NCI-H1105 treated with DMSO at 0.1 percent for 48 hours (cell line): ENCODE measurements at places on chromosomes 7 and 10.

- DNase-seq, result no peak
Measured at GRCh38 chr7:101237206-101238067, at the start of gene CLDN15. CLDN15 (minus strand) TSS chr7:101237802; CDS start chr7:101237581, 221 bp downstream.

DNA sequence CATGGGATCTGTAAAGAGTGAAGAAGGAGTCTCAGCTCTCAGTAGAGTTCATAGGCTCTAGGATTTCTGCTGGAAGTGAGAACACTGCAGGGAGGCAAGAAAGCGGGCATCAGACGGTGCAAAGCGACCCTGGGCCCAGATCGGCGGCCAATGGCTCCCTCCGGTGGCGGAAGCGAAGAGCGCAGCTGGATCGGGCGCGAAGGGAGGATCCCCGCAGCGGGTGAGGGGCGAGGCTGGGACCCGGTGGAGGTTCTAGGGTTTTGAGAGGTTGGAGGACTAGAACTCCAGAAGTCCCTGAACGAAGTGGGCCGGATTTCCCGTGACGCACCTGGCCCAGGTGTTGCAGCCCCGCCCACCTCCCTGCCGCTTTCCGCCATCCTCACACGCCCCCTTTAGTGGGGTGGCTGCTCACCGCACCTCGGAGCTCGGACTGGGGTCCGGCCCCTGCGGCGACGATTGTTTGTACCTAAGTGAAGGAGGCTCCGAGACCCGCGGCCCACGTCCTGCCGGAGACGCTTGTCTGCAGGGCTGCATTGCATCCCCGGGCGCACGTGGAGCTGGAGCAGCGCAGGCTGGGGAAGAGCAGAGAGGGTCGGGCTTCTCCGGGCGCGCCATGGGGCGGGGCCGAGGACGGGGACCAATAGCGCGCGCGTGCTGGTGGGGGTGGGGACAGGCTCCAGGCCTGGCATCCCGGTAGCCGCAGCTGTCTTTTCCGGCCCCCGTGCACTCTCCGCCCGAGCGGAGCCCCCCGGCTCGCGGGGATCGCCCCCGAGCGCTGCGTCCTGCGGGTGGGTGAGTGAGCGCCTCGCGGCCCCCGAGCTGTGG, at the start of gene SLC12A9:
TSS of gene SLC12A9 (plus strand) at position 666 of the 825 bp plus-strand sequence. CDS start 1,485 bp downstream, outside the sequence.
- DNase-seq, result peak; percentile 95

DNA sequence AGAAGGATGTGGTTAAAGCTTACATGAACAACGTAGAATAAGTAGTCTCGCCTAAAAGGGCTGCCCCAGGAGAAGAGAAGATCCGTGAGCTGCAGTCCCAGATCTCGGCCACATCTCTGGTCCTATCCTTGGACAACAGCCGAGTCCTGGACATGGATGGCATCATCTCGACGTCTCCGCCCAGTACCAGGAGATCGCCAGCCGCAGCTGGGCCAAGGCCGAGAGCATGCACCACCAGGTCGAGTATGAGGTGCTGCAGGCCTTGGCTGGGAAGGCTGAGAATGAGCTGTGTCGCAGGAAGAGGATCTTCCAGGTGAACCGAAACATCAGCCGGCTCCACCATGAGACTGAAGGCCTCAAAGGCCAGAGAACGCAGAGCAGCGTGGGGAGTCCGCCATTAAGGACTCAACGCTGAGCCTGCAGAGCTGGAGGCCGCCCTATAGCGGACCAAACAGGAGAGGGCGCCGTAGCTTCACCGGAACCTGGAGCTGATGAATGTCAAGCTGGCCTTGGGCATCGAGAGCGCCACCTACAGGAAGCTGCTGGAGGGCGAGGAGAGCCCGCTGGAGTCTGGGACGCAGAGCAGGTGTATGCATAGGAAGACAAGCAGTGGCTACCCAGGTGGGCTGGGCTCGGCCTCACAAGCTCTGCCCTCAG, 22.2 kb downstream of the LIPK start:
- no peak for DNase-seq

DNA sequence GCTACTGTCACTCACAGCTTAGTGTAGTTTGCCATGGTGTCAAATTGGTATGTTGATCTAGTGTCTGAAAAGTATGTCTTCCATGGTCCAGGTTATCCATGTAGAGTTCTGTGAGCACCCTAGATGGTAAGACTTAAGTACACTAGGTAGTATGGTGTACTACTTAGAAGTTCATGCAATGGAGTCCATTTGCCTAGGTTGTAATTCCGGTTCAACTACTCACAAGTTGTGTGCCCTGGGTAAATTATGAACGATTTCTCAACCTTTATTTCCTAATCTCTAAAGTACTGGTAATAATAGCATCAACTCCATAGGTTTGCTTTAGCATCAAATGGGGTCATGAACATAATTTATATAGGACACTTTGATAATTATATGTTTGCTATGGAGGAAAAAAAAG, 666.2 kb upstream of the CELF2 start:
- no peak for DNase-seq

DNA sequence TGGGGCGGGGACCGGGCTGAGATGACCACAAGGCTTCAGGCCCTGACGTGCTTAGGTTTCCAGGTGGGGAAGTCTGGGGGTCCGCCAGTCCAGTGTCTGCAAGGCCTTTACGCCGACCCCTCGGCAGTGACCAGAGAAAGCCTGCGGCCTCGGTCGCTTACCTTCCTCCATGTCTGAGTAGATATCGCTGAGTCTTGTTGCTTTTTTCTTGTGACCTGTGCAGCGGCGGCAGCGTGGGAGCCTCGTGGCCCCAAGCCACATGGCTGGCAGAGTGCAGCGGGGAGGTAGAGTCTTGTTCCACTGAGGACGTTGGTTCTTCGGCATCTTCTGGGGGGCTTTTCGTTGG, 329 bp downstream of the NOLC1 start:
- no peak for DNase-seq

GRCh38 chr7:157693071-157693520, 356.3 kb downstream of the DNAJB6 start:
- DNase-seq, result no peak

- DNase-seq, result peak; percentile 85
Measured at GRCh38 chr10:373526-374309, 238.5 kb downstream of the ZMYND11 start.

GRCh38 chr7:111107579-111107978, 16.7 kb downstream of the LRRN3 start:
- no peak for DNase-seq

- DNase-seq, result no peak
Measured at GRCh38 chr7:4650433-4651047, 31.6 kb upstream of the FOXK1 start.

DNA sequence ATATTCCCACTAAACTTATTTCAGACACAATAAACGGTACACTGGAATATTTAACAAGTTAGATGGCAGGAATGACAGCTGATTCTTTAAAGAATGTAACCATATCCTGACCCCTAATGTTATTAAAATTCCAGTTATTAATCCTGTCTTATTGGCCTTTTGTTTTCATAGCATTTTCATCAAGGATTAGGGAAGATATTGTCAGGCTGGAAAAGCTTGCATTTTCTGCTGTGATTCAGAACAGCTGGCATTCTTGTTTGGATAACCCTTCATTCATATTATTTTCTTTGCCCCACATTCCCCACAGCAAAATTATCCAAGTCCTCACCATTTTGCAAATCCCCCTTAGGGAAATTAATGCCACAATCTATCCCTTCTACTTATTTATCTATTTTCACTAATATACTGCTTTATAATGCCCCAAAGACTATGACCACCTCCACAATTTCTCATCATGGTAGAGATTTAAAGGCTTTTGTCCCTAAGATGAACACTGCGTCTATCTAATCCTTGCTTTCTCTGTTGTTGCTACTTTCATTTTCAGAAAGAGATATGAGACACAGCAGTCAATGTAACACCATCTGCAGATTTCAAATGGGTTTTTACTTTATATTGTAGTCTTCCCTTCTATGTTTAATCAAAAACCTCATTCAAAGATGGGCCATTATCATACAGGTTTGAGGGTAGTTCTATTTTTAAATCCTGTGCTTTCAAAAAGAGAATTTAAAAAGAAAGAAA, 475.1 kb downstream of the PARD3 start:
- DNase-seq, result no peak
